Fibroblast of the aortic adventitia (primary cell): ENCODE measurements at places on chromosomes 2 and 18. TPM values are rescaled to one million over a fixed set of nuclear protein-coding genes. Genes with fewer than 3 reads are reported as not detected.

ANKRD62 gene
- not detected in 2 replicates for total RNA-seq

PDE1A gene
- total RNA-seq: 18.7 and 34.9 TPM in 2 replicates

DSC3 gene
- 0.09 and 12.1 TPM in 2 replicates for total RNA-seq

CYS1 gene
- 3.2 and 7.0 TPM in 2 replicates for total RNA-seq

RAX gene
- not detected in 2 replicates for total RNA-seq

SPC25 gene
- total RNA-seq: 19.3 TPM in 1 of 2 replicates, not detected in the other

KCNK3 gene
- 2.3 TPM in 1 of 2 replicates, not detected in the other for total RNA-seq

DNA sequence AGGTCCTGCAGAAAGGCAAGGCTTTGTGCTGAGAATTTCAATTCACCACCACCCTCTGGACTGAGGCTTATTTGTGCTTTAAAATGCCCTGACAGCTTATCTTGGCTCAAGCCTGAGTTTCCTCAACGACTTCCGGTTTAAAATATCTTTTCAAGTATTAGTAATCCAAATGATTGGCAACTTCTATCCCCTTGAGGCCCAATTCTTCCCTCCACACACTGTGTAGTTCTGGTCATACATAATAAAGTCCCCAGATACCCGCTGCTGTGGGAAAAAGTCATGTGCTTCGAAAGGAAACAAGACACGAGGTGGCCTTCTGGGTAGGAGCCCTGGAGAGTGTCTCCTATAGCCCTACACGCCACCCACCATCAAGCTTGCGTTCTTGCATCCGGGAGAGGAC is 393.4 kb downstream of the ALK start:
- peak; percentile 36 for DNase-seq

DNA sequence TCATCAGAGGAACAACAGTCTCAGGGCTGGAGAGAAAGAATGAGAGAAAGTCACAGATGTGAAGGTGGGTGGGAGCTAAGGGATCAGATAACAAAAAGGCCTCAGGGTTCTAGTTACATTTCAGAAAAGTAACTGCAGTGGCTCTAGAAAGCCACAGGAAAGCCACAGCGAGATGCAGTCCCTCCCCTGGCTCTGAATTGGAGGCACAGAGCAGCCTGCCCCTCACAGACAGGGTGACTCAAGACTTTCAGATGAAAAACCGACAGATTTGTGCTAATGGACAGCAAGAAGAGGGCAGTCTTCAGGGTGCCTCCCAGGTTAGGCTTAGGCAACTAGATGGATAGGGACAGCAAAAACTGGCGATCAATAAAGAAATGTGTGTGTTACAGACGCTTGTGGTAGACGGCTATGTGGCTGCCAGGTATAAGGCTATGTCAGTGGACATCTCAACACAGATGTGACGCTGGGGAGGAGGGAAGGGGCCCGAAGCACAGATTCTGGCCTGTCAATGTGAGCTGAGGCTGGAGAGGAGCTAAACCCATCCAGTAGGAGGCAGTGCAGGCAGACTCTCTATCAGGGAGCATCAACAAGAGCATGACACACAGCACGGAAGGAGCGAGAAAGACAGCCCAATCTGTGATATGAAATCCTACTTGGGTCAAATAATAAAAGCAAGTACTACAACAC is 26.2 kb downstream of the UNC50 start:
- DNase-seq: no peak

GRCh38 chr2:216486271-216486670 is 12.4 kb upstream of the RPL37A start:
- DNase-seq: no peak

DNA sequence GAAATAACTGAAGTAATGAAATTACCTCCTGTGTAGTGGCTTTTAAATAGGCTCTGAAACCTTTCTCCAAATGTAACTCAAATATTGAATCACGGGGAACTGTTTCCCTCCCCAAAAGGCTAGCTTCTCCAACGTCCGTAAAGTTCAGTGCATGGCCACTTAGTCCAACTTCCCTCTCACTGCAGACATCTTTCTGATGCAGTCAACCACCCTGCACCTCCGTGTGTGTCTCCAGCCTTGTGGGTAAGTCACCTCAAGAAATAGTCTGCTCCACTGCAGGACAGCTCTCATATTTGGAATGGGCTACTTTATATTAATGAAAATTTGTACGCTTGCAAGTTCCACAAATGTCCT is 152.5 kb upstream of the CYRIA start:
- DNase-seq: no peak

GRCh38 chr18:58813105-58813504 is 51.6 kb upstream of the ZNF532 start:
- no peak for DNase-seq

DNA sequence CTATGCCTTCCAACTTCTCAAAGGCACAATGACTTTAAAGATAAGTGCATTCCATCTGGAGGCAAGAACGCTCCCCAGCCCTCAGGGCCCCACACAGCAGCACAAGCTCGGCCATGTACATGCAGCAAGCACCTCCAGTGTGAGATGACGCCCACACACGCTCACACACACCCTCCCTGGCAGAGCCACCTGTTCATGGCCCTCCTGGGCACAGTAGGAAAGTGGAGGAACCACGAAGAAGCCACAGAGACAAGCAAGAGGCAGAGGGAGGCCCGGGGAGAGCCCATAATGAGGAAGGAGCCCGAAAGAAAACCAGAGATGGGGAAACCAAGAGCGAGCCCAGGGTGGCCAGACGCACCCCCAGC is 21.7 kb downstream of the BIN1 start:
- peak; percentile 66 for DNase-seq

DNA sequence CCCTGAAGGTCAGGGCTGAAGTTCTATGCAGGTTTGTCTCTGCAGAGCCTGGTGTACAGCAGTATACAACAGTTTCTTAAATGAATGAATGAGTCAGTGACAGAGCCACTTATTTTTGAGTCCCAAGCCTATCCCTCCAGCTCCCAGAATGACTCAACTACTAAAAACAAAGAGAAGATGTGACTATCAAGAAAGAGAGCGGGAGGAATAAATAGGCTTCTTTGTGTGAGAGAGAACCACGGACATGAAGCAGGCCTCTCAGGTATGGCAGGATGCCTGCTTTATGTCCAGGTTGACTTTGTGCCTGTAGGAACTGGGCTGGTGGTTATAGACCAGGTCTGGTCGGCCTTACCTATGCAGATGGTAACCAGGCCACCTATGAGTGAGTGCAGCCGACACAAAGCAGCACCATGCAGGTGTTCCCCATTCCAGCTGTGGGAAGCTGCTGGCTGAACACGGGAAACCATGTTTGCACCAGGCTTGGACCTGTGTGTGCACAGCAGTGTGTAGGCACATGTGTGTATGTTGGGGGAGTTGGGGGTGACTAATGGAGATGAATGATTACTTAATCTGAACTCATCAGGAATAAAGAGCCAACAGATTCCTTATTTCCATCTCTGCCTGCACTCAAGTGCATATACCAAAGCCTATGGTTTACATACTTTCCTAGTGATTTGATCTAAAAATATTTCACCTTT is 171.0 kb downstream of the OSR1 start:
- peak; percentile 48 for DNase-seq

DNA sequence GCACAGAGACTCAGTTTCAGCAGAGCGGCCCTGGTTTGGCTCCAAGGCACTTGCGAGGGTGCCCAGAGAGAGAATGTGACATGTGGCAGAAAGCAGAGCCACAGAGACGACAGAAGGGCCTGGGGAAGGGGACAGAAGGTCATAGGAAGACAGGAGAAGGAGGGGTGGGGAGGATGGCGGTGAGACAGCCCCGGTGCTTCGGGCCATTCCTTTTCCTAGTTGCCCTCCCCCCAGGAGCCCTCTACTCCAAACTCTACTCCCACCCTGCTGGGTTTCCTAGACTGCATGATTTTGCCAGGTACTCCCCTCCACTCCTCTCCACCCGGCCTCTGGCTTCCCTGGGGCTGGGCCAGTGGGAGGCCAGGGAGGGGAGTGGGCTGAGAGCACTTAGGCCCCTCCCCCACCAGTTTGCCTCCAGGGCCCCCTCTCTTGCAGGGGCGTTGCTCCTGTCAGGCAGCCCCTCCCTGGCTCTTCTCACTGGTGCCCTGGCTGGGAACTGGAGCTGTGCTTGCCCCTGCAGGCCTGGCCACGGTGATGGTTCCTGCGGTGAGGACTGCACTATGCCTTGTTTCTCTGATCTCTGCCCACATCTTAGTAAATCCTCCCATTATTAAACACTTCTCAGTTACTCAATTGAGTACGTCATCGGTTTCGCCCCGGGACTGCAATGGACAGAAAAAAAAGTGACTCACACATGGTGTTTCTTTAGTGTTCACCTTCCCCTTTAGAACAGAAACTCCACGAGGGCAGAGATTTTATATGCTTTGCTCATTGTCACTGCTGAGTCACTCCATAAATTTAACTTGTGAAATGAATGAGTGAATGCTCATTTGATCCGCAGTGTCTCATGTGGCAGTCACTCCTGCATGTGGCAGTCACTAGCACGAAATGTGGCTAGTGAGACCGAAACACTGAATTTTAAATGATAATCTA is 58.7 kb upstream of the SP3 start:
- DNase-seq: peak; percentile 94

DNA sequence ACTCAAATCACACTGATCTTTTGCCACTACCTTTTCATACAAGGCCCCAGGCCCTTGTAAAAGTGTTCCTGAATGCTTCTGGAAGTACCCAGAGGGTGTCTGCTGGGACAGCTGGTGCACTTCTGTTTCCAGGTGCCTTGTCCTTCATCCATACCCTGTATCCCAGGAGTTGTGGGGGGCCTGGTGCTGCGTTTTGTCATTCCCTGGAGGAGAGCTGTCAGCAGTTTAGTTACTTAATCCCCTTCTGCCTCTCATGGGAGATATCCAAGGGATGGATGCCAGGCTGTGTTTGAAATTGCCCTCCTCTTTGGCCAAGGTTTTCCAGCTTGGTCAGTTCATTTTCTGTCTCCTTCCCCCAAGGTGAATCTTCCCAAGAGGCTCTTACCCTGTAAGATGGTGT is 158.3 kb downstream of the WDSUB1 start:
- DNase-seq: no peak

DNA sequence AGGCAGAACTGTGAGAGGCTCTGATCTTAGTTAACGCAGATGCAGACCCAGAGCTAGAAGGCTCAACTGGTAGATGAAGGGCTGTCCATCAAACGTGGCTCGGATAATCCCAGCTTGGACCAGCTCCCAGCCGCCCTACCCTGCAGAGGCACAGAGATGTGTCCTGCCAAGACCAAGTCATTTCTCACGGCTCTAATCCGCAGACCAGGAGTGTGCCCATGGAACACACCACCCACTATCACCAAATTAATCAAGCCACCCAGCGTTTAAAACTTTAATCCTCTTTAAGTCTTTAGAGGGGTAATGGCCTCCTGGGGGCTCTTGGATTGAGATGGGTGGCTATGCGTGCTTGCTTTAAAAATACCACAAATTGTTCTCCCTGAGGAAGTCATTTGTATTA is 17.5 kb downstream of the LYPD1 start:
- DNase-seq: no peak

DNA sequence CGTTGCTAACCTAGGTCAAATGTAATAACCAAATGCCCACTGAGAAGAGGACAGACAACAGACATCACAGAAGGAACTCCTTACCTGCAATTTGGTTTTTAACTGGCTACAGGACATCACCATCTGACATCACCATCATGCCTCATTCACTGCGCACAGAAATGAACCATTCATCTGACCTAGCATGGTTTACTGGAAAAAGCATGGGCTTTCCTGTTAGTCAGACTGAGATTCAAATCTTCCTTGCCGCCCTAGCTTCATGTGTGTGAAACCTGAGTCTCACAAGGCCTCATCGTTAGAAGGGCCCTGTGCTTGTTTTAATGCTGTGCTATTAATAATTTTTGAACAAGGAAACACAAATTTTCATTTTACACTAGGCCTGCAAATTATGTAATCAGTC is 1.1 kb upstream of the HIBCH start:
- no peak for DNase-seq

DNA sequence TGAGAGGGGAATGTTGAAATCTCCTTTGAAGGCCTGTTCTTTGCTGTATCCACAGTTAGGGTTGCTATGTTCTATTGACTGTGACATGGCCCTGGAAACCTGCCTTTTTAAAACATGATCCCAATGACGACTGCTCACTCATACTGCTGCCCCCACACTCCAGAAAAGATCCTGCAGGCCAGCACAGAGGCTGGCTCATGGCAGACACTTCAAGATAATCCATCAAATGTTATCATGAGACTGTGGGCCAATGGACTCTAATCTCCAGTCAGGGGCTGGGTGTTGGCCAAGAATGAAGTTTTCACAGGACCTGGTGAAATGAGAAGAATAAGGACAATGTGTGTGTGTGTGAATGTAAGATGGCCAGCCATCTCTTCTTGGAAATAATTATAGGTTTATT is 59.0 kb upstream of the THOC1 start:
- peak; percentile 76 for DNase-seq

- DNase-seq: no peak
Measured at GRCh38 chr2:172889768-172890430, 154.3 kb downstream of the RAPGEF4 start.

DNA sequence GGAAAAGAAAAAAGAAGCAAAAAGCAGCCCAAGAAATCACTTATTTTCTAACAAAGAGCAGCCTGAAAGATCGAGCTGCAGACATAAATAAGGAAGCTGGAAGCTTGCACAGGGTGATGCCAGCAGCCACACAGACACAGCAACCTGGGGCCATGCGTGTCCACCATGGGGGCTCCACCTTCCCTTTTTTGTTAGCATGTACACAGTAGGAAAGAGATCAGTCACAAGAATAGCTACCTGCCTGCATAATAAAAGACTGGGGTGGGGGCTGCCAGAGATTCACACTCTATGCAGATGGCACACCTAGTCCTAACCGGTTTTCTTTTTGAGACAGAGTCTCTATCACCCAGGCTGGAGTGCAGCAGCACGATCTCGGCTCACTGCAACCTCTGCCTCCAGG is 2.9 kb upstream of the CNOT11 start:
- no peak for DNase-seq

DNA sequence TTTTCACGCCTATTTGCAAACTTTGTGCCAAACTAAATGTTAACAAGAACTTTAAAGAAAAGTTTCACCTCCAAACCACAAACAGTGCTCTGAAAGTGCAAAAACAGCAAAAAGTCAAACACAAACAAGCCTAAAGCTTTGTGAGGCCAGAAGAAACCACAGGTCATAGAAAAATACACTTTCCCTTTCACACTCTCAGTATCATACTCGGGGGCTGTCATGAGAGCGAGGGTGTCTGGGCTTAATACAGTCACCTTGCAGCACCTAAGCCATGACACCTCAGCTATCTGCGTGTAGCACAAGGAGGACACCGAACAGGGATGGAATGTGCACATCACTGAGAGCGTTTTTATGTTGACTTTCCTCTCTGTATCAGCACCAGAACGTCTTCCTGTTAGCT is 26.6 kb upstream of the SEH1L start:
- no peak for DNase-seq

GRCh38 chr2:162370931-162371330 is 27.0 kb downstream of the GCA start:
- DNase-seq: no peak

DNA sequence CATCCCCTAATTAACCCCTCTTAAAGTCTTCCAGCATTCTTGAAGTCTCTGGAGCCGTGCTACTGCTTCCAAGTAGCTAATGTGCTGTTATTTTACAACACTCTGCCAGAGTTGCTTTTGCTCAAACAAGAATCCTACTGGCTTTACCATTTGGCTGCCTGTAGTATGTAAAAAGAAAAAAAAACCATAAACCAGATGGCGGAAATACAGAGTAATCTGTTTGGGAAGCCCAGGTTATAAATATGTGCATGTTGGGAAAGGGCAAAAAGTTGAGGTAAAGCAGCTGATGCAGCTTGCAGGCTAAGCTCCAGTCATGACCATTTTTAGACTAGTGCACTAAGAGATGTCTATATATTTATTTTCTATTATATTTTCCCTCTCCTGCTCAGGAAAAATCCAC is 313.2 kb upstream of the ETAA1 start:
- DNase-seq: peak; percentile 35

GRCh38 chr2:167856190-167856589 is 391.2 kb downstream of the STK39 start:
- no peak for DNase-seq

- DNase-seq: no peak
Measured at GRCh38 chr2:66057844-66058243, 377.1 kb upstream of the MEIS1 start.
